C1 segment of cervical spinal cord (tissue), 14 donors: ENCODE measurements at places on chromosomes 6 and 20.
A peak's percentile ranks its signal among the peaks of the same experiment; 100 is the strongest.

- no peak for DNase-seq
Measured at GRCh38 chr20:53831812-53832211, 238.2 kb upstream of the ZNF217 start.

GRCh38 chr6:114878091-114878490, 535.3 kb upstream of the HS3ST5 start:
- no peak for DNase-seq

GRCh38 chr20:7770578-7770977, 169.7 kb downstream of the HAO1 start:
- DNase-seq = no peak

DNA sequence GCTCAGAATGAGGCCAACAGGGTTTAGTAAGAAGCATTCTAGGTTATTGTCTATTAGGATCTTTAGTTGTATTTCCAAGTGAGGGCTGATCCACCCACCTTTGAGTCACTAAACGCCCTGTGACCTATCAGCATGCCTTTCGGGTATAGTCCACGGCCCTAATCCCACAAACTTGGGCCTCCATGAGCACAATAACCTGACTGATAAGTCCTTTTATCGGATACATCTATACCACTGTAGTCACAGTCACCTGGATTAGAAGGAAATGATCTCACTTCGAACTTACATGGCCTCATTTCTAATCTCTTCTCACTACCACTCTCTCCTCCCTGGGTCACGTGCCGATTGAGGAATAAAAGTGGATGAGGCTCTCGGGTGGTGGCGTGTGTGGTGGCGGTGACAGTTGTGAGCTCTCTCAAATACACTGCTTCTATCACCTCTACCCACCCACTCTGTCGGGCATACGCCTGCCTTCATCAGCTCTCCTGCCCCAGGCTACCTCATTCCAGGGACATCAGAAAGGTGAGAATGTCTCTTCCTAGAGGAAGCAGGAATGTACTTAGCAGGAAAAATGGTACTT, 65.2 kb downstream of the TRAM2 start:
- DNase-seq = no peak

DNA sequence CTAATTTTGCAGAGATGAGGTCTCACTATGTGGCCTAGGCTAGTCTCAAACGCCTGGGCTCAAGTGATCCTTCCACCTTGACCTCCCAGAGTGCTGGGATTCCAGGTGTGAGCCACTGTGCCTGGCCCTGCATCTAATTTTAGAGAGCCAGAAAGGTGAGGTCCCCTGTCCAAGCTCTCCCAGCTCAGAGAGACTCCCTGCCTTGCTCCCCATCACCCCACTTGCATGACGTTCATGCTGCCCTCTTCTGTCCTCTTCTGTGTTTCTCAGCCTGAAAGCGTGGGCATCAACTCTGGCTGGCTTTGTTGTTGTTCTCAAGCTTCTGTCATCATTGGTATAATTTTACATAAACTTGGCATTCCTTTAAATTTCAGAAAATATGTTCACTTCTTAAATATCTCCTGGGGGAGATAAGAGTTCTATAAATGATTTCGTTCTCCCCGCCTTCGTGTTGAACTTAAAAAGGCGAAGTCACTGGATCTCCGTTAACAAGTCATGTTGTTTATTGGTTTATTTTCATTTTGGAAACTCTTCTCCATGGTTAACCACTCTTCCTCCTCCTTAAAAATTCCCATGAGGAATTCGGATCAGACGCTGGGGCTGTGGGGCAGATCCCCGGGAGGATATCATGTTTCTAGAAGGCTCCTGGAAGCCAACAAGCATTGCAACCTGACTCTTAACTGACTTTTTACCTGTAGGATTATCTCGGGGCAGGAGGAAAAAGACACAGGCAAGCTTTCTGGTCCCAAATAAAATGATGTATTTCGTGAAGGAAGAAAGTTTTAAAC, 13.2 kb upstream of the PARD6B start:
- no peak for DNase-seq

- no peak for DNase-seq
Measured at GRCh38 chr6:157264701-157265100, 58.6 kb downstream of the TMEM242 start.

DNA sequence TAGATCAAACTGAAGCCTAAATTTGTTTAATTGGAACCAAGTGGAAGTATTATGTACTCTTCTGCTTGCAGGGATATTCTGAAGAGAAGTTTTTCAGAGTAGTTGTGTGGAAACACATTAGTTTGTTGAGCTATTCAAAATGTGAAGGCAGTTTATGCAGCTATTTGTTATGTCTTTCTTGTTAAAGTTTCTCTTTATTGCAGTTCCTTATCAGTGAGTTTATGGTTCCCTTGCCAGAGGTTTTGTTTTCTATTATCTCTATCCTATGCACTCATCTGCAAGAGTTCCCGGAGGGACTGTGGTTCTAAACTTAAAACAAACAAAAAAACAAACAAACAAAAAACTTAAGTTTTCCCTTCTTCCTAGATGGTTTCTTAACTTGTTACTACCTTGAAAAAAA, 143.7 kb upstream of the SLC22A16 start:
- DNase-seq = no peak

- DNase-seq = no peak
Measured at GRCh38 chr6:152173321-152173720, 365.8 kb downstream of the ESR1 start.

DNA sequence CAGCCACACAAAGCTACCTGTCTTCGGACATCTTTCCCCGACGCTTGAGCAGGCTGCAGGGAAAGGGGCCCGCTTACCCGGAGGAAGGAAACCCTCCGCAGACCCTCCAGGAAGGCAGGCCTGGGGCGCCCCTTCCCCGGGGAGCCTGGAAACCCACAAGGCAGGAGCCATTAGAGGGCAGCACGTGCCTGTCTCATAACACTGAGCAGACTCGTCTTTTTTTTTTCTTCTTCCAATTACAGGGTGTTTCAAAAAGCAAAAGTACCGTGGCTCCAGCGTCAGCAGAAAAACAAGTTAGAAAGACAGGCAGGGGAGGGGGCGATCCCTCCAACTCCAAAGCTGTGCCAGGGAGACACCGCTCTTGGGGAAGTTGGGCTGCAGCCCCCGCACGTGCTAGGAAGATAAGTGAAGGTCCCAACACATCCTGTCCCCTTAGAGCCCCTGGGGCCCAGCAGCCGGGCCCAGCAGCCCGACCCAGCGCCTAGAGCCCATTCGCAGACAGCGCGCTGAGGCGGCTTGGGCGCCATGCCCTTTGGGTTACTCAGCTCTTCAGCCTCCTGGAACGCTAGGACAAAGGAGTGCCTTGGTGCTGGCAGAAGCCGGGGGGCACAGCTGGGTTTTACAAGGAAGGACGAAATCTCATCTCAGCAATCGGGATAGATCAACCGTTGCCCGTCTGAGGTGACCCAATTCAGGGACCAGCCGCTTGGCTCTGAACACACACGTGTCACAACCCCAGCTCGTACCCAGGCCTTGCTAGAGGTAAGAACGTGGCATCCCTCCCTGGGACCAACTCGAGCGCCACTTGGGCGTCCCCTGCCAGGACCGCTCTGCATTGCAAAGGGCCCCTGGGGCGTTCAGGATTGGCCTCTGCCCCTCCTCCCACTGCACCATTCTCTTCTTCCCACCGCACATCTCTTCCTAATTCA, 136.3 kb downstream of the LY86 start:
- DNase-seq = no peak

- no peak for DNase-seq
Measured at GRCh38 chr6:108167449-108168089, 1.7 kb downstream of the NR2E1 start.

DNA sequence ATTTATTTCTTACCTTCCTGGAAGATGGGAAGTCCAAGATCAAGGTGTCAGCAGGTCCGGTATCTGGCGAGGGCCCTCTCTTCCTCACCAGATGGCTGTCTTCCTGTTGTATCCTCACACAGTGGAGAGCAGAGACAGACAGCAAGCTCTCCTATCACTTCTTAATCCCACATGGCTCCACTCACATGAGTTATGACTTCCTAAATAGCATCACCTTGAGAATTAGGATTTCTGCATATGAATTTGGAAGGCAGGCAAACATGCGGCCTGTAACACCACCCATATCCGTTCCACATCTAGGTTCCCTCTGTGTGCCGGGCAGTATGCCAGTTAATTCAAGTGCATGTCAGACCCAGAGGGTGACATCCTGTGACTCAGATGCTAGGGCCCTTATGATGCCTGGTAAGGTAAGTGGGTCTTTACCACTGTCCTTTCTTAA, 2.1 kb downstream of the RAET1E start:
- DNase-seq = no peak

DNA sequence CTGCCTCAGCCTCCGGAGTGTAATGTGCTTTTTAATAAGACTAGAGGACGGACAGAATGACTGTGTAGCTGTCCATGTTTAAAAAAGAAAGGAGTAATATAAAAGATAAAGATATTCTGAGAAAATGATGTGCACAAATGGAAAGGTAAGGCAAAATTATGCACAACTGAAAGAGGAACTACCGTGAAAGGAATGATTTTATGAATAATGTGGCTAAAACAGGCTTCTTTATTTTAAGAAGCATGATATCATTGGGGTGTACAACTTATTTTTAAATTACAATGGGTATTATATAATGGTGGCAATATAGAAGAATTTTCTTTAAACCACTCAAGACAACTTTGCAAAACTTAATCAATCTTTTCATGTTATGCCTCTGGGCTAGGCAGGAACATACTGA, 78.1 kb downstream of the FIG4 start:
- DNase-seq = no peak

DNA sequence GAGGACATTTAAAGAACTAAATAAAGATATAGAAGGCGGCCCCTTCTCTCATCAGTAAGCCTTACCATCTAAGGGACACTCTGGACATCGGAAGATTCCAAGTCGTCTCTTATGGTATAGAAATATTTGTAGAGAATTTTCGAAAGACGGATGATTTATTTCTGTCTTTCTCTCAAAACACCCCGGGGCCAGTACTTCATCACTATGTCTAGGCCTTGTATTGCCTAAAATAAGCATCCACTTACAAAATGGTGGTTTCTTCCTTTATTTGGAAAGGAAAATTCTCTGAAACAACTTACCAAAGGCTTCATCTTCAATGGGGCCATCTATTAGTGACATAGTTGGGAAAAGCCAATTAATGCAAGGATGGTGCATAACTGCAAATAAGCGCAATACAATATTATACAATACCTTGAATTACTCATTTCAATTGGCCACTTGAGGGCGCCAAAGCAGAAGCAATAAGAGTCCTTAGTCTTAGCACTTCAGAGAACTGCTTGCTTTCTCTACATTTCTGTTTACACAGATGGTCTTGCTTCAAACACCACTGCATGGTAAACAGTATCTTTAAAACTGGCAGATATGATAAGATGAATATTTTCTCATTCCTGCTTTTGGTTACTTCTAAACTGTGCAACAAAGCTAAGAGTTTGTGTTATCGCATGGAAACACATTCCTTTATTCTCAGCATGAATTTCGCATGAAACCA, 113.2 kb downstream of the VIP start:
- DNase-seq = no peak

GRCh38 chr6:167330750-167331149, 5.9 kb downstream of the TTLL2 start:
- DNase-seq = no peak

GRCh38 chr20:15654208-15654649, 919.0 kb downstream of the KIF16B start:
- peak; percentile 5 for DNase-seq
